ENCODE measurements at places on chromosomes 5 and 9.

- DNase-seq: no peak
Observed at GRCh38 chr5:81212211-81212751, 20.8 kb upstream of the CKMT2 start.

GRCh38 chr5:79086116-79086515 lies 16.5 kb downstream of the BHMT2 start:
- DNase-seq: no peak

DNA sequence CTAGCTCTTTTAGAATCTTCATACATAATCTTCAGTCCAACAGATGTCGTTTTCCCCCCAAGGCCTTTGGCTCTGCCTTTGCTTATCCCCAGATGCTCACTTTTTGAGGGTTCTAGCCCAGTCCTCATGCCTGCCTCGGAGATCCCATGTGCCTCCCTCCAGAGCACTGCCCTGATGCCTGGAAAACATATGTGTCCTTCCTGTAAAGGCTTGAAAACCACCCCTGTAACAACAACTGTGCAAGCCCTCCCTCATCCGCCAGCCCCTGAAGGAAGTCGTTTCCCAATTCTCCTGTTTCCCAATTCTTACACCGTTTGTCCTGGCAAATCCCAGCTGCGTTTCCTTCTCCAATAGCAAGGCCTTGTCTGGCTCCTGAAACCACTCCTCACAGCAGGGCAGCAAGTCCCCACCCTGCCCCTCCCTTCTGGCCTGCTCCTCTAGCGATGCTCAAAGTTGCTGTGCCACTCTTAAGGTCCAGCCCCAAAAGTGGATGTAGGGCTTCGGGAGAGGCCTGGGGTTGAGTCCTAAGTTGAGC lies 52.2 kb downstream of the SLC36A1 start:
- no peak for DNase-seq

GRCh38 chr9:84266087-84266561 lies 74.4 kb downstream of the SLC28A3 start:
- no peak for DNase-seq

All from stimulated activated CD4-positive, alpha-beta T cell treated with anti-CD3 and anti-CD28 coated beads, Interleukin-1b, Interleukin-23, amount 100 ng/mL, for 1 hour (primary cell).